SIG-M5 (cell line): ENCODE measurements at places on chromosomes 11 and 22.

DNA sequence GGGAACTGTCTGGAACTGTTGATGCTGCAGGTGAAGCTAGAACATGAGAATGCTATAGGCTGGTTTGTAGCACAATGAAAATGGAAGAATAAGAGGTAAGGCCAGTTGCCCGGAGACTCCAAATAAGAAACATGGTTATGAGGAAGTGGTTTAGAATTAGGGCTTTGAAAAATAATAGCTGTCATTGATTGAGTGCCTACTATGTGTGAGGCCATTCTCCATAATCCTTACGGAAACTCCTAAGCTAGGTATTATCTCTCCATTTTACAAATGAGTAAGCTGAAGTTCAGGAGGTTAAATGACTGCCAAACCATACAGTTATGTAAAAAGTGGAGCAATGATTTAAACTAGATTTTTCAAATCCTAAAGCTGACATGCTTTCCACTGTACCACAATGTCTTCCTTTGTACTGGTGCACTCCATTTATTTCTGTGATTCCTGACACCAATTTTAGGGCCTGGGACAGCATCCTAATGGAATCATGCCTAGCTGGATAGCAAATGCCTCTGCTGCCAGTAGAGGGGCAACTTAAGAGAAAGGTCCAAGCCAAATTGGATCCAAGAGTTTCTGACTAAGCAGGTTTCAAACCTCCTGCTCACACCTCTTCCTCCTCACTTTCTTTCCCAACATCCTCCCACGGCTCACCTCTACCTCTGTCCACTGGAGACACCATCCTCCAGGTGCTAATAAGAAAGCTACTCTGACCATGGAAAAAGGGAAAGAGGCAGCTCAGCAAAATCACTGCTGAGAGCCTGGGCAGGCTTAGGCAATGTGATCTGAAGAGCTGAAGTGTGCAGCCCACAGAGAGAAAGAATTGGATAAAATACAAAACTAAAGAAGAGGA is 46.9 kb upstream of the PICALM start:
- DNase-seq = no peak

- DNase-seq = no peak
These were observed 1108.7 kb downstream of the BRD1 start for GRCh38 chr22:48718818-48719500.

GRCh38 chr11:132486060-132486459 is 1046.2 kb downstream of the OPCML start:
- DNase-seq = no peak

GRCh38 chr22:44838316-44839016 is 86.1 kb downstream of the ARHGAP8 start:
- no peak for DNase-seq

- DNase-seq = no peak
These were observed at the start of gene FBLN1 for GRCh38 chr22:45502215-45503049. Gene FBLN1 (plus strand): TSS chr22:45502883. CDS start chr22:45502986, 103 bp downstream.

GRCh38 chr22:26681395-26681821 is 24.0 kb downstream of the MIAT start:
- DNase-seq = no peak

DNA sequence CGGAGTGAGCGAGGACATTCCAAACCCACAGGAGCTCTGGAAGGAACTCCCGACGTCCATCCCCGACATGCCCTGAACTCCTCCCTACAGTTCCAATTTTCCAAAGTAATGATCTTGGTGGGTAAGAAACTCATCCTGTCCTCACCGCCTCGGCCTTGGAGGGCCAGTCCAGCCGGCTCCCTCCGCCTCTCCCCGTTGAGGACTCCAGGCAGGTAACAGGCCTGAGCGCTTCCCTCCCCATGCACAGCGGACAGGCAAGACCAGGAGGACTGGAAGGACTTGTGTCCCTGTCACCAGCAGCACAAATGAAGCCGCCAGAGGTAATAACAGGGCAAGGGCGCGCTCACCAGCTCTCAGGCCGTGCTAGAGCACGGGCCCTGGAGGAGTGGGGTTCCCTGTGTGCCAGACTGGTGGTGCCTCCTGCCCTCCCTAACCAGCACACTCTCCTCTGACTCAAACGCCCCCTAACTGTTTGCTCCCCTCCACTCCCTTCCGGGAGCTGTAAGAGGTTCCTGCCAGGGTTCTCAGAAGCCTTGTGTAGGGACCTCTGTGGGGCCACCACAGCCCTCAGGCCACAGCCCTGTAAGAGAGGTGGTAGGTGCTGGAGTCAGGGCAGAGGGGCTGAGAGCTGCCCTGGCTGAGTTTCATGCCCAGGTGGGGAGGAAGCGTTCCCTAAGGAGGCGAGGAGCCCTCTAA is 17.1 kb downstream of the OVOL1 start:
- no peak for DNase-seq

GRCh38 chr22:30665786-30666185 is 1.9 kb downstream of the DUSP18 start:
- no peak for DNase-seq

DNA sequence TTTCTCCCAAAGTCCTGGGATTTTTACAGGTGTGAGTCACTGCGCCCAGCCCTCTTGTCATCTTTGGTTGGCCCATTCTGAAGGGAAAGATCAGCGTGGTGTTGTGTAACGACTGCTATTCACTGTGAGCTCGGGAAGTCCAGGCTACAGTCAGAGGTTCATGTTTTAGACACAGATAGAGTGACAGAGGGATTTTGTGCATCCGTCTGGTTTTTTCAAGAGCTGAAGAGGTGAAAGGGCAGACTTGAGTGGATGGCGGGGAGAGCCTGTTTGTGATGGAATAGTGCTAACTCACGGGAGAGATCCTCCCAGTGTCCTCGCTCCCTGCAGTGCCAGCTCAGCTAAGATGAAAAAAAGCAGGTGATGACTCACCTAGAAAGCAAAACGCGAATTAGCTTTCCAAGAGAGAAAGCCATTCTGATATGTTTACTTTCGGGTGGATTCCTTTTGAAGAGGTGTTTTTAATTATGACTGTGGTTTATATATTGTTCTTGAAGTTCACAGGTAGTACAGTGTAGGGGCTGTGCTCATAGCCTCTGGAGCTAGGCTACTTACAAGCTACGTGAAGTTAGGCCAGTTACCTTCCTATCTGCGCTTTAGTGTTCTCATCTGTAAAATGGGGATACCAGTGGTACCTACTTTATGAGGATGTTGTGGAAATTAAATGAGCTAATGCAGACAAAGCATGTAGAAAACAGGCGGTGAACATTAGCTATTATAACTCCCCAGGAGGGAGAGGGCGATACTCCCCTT is 67.2 kb downstream of the C11orf91 start:
- DNase-seq = no peak

GRCh38 chr11:84564180-84564866 is 1062.8 kb downstream of the DLG2 start:
- DNase-seq = no peak

GRCh38 chr11:68792400-68792966 is 41.2 kb upstream of the TESMIN start:
- no peak for DNase-seq

DNA sequence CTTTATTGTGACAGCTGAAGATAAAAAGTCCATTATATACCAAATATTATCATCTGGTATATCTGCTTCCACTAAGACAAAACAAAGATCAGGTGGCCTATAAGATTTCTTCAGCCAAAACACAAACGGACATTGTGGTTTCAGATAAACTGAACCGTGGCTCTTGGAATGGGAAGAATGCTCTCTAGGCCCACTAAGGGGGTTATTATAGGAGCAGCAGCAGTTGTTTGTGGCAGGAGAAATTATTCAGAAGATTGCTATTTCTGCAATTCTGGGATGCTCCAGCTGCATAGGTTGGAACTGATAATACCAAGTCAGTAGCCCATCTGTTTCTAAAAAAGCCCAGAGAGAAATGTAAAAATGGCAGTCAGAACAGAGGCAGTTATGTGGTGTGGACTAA is 145.3 kb downstream of the NCAM1 start:
- no peak for DNase-seq

DNA sequence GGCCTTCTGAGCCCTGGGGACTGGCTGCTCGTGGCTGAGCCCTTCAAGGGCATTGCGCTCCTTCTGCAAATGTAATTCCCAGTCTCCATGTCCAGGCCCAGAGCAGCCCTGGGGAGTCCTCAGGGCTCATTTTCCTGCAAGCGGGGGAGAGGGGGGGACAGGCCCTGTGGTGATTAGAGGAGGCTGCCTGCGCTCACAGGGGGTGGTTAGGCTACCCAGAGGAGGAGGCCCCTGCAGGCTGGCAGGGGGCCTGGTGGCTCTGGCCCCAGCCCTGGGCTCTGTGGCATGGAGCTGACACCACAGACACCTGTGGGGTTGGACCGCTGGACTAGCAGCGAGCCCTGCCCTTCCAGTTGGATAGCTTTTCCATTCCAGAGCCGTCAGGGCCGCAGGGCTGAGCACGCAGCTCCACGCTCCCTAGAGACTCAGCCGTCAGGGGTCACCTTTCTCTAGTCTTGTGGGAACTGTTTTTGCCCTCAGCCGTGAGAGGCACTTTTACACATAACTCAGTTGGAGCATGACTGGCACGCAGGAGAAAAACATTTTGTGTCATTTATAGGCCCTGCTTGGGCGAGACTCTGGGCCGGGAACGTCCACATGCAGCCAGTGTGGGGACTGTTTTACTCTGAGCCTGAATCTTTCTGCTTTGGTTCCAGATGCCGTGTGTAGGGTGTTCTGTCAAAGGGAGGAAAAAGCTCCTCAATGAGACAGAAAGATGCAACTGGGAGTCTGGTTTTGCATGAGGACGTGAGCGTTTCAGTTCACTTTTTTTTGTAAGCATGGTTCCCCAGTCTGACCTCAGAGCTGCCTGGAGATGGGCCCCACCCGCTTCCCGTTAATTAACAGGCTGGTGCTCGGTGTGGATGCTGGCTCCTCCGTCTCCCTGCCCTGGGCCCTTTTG is 58.1 kb downstream of the LRP5 start:
- DNase-seq = peak; percentile 2

DNA sequence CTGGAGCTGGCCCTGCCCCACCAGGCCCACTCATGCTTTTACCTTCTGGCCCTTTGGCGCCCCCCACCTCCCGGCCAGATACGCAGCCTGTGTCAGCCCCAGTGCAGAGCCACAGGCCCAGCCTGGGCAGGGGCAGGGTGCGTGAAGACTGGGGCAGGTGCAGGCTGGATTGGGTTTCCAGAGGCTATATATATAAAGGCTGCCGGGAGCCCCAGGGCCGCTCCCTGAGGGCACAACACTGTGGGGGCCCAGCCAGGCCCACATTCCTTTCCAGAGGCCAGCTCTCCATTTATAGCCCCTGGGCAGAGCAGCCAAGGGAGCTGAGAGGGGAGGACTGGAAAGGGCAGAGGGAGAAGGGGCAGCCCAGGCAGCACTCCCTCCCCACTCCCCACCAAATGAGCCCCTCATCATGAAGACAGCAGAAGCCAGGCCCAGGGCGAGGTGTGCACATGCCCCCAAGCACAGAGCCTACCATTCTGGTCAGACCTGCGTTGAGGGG is 5.0 kb upstream of the MYOD1 start:
- DNase-seq = no peak

DNA sequence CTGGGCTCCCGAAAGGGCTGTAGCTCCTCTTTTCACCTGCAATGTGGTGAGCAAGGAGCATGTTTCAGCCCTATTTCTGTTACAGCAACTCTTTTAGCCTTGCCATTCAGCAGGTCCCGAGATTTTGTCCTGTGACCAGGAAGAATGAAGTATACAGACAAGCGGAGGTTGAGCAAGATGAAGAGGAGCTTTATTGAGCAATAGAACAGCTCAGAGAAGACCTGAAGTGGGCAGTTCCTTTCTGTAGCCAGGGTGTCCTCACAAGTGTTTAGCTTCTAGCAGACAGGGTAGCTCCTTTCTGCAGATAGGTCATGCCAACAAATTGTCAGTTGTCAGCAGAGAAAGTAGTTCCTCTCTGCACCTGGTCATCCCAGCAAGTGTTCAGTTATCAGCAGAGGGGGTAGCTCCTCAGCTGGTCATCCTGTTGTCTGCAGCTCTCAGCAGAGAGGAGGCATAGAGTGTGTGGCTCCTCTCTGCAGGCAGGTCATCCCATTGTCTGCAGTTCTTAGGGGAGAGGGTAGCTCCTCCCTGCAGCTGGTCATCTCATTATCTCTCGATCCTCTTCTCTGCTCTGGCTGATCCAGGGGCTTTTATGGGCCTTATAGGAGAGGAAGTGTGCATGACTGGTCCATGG is 5.4 kb upstream of the OR56A4 start:
- peak; percentile 66 for DNase-seq

DNA sequence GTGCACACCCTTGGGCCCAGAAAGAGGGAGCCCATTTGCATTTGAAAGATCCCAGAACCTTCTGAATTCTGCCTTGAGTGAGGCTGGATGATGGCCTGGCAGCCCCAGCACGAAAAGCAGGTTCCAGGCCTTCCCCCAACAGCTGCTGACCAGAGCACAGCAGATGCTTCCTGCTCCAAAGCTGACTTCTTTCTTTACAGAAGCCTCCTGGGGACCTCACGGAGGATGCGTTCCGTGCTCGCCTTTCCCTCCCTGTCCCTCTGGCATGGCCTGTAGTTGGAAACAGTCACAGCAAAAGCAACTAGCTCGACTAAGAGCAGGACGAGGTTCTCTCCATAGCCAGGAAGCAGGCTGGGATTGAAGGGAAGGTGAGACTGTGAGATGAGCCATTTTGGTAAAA is 107.7 kb upstream of the B3GAT1 start:
- DNase-seq = no peak

DNA sequence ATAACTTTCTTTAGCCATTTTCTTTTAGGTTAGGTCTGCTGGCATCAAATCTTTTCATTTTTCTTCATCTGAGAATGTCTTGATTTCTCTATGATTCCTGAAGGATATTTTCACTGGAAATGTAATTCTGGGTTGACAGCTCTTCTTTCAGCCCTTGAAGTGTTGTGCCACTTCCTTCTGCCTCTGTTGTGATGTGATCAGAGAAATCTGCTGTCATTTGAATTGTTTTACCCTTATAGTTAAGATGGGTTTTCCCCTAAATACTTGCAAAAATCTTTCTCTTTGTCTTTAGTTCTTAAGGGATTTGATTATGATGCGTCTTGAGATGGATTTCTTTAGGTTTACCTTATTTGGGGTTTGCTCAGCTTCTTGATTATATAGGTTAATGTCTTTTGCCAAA is 23.0 kb downstream of the USP47 start:
- DNase-seq = no peak

- no peak for DNase-seq
These were observed 30.9 kb upstream of the CSNK1E start for GRCh38 chr22:38347944-38348750.

GRCh38 chr22:35783943-35784614 is 66.4 kb downstream of the APOL5 start:
- no peak for DNase-seq

DNA sequence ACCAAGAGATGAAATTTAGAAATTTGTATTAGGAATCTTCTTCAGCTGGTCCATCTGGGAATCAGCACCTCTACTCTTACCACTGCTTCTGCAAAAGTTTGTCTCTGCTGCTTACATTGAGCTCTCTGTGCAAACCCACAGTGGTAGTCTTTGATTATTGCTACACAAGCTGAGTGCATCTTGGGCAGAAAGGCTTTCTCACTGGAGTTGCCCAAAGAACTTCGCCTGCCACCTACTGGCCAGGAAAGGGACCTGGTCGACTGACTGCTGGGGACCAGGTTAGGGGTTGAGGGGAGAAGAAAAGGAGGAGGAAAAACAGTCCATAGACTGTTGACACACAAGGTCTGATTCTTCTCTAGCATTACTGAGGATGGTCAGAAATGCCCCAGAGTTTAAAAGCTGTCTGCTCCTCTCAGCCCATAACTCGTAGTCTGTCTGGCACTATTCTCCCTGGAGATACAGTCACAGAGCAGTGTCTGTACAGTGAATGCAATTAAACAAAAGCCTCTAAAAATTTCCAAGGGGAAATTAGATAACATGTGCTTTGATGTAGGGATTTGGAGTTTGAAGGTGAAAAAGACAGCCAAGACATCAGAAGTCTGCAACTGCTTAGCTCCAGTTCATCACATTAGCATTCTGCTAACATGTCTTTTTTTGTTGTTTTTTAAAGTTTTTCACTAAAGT is 215.0 kb upstream of the CTSC start:
- DNase-seq = no peak
